ENCODE measurements at places on chromosomes 2 and 18.

- DNase-seq = no peak
These were observed 119.8 kb downstream of the MAPK4 start for GRCh38 chr18:50679656-50680055.

DNA sequence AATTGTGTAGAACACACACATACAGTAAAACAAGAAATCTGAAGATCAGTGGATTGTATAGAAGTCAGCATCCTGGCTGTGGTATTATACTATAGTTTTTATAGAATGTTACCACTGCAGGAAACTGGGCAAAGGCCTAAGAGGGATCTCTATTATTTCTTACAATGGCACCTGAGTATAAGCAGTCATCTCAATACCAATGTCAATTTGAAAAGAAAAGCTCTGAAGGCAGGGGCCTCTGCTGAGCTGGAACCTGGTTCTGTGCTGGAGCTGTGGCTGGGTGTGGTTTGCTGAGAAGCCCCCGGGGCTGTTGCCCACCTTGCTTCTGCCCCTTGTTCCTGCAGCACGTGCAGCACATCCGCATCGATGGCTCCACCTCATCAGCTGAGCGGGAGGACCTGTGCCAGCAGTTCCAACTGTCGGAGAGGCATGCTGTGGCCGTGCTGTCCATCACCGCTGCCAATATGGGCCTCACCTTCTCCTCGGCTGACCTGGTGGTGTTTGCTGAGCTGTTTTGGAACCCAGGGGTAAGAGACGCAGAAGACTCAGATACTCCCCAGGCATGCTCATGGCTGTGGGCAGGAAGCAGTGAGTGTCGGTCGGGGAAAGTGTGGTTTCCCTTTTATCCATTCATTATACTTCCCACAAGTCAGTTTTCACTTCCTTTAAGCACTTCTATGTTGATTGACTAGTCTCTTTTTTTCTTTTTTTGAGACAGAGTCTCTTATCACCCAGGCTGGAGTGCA lies 23.5 kb upstream of the RPL37A start:
- DNase-seq = no peak

GRCh38 chr2:229511524-229511923 lies 202.8 kb downstream of the DNER start:
- no peak for DNase-seq

DNA sequence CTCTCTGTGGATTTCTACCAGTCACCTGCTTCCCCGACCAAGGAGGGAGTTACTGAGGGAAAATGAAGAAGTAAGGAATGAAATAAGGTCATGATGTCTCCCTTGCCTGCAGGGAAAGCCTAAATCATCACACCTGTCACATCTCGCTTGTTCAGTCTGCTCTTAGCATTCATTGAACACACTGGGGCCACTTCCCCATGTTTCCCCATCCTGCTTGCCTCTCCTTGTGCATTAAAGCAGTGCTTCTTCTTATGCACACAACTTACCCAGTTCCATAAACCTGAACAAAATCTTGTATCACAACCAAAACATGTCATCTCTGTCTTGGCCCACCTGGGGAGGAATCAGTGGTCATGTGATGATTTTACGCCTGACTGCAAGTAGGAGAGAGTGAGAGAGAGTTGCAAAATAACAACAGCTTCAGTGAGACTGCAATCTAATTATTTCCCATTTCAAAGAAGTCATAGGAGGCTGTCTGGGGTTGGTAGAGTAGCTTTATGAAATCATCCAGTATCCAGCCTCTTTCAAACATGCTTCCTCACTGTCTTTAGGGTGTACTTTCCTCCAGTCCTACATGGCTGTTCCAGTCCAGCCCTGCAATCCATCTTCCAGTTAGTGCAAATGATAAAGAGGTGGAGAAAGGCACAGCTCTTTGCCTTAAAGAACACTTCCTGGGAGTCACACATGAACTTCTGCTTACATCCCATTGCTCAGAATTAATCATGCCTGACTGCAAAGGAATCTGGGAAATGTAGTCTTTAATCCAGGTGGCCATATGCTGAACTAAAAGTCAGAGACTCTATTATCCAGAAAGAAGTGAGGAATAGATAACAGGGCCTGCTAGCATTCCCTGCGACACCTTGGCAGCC lies 220.1 kb downstream of the HAUS1 start:
- no peak for DNase-seq

- DNase-seq = no peak
These were observed 636.4 kb downstream of the PLCL1 start for GRCh38 chr2:198440833-198441232.

DNA sequence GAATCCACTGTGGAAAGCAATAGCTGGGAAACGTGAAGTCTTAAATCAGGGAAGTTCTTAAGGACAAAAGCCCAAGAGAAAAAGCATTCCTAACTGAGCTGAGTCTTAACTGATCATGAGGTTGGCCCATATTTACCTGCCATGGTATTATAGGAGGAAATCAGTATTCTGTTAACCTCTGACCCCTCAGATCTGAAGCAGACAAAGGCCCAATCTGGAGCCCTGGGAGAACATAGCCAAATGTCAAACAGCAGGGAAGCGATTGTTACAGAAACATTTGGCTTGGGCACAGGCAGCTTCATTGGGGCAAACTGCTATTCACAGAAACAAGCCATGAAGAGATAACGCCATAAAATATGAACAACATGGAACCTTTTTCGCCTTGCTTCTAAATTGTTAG lies 18.8 kb downstream of the EPHA4 start:
- no peak for DNase-seq

DNA sequence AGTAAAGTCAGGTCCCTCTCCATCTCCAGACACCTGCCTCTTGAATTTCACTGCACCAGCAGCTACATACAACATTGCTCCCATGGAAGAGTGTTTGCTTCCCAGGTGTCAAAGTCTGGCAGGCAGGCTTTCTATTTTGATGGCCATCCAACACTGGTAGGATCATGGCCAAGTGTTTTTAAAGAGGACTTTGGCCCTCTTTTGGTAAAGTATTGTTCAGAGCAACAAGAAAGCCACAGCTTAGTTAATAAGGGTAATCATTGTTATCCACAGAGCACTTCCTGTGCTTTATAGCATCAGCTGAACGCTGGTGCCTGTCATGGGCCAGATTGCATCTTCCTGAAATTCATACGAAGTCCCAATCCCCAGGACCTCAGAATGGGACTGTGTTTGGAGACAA lies 133.2 kb downstream of the NCK2 start:
- no peak for DNase-seq

DNA sequence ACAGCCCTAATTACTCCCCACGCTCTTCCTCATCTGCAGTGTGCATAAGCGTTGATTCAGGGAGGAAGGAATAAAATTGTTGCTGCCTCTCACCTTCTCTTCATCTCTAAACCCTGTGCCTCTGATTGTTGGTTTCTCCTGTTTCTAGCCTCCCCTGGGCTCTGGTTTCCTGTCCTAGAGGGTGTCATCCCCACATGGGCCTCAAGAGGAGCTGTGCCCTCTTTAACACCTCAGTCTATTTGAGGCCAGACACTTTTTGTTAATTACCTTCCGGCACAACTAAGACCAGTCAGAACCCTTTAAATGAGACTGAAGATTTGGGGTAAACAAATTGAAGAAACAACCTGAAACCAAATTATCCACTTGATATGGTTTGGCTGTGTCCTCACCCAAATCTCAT lies 9.7 kb downstream of the CTAGE1 start:
- DNase-seq = no peak

Measured in adrenal gland (tissue), 19 donors.